ENCODE measurements at places on chromosomes 16 and 17. TPM values are rescaled to one million over a fixed set of nuclear protein-coding genes. Genes with fewer than 3 reads are reported as not detected.

GUCY2D gene
- not detected for total RNA-seq

HES7 gene
- total RNA-seq = not detected

SHCBP1 gene
- total RNA-seq = 6.9 TPM

TBC1D3 gene
- not detected for total RNA-seq

ZNF423 gene
- 0.05 TPM for total RNA-seq

TPSG1 gene
- not detected for total RNA-seq

DNA sequence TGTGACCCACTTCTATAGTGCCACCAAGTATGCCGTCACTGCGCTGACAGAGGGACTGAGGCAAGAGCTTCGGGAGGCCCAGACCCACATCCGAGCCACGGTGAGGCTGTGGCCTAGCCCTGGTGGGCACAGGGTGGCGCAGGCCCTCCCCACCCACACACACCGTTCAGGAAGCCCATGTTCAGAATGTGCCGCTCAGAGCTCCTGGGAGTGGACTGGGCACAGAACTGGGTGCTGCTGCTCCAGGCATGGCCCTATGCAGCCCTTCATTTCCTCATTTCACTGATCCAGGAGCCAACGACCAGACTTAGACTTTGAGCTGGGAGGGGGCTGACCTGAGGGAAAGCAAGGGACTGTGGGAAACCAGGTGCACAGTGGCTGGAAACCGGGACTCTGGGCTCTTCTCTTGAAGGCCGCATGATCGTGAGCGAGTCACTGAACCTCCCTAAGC is 2.4 kb upstream of the MRM1 start:
- no peak for DNase-seq

DNA sequence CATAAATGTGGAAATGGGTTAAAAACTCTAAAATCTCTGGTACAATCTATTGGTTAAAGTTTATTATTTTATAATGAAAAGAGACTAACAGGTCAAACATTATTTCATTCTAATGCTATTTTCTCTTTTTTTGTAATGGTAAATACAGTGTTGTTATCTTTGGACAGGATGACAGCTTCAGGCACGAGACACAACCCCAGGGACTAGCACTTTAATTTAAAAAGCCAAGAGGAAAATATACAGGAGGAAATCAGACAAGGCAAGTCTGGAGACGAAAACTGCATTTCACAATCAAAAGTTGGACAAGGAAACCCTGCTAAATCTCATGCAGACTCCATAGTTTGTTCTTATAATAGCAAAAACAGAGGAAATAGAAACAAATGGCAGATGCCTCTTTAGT is 589.1 kb upstream of the CDH8 start:
- DNase-seq = no peak

DNA sequence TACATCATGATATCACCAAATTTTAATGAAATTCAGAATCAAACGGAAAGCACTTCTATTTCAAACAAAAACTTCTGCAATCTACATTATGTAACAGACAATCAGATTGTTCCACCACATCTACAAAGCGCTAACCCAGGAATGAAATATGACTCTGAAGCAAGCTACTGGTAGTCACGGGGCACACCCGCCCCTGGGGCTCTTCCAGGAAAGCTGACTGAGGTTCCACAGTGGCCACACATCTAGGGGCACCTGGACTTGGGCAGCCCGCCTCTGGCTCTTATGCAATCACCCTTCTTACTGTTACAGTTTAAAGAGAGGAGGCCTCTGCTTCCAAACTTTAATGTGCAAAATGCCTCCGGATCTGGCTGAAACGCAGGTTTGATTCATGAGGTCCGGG is 27.5 kb downstream of the ZCCHC14 start:
- no peak for DNase-seq

GRCh38 chr17:35069311-35069710 is 5.8 kb upstream of the RFFL start:
- no peak for DNase-seq

GRCh38 chr17:79936050-79936449 is 96.8 kb upstream of the CBX4 start:
- DNase-seq = no peak

- DNase-seq = no peak
These were observed 32.1 kb upstream of the SMURF2 start for GRCh38 chr17:64694207-64694606.

- no peak for DNase-seq
These were observed 19.5 kb upstream of the USP10 start for GRCh38 chr16:84680165-84680842.

Measured in CD4-positive, CD25-positive, alpha-beta regulatory T cell (primary cell).